Choroid plexus epithelial cell (primary cell): ENCODE measurements at places on chromosomes 2 and 18.

DNA sequence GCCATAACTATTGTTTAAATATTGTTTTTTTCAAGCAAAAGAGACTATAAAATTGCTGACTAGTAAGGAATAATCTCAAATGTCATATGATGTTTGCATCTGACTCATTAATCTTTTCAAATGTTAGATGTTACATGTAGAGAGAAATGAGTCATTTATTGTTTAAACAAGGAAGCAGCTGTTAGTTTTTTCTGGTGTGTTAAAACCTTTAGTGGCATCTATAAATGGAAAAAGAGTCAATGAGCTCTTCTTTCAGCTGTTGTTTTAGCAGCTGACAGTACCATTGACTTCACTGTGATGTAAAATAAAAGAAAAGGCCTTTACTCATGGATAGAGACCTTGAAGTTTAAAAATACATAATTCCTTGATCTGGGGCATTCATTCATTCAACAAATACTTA, 1.8 kb upstream of the KLHL41 start:
- DNase-seq = peak; percentile 84

GRCh38 chr2:121202541-121203310, 82.3 kb downstream of the TFCP2L1 start:
- DNase-seq = no peak

GRCh38 chr2:1960761-1961160, 216.4 kb upstream of the PXDN start:
- DNase-seq = no peak

- DNase-seq = peak; percentile 99
Measured at GRCh38 chr2:241355983-241356870, at the start of gene FARP2. Gene FARP2, plus strand, starts transcription at chr2:241356285. Its CDS starts 16,823 bp downstream, at chr2:241373108.

DNA sequence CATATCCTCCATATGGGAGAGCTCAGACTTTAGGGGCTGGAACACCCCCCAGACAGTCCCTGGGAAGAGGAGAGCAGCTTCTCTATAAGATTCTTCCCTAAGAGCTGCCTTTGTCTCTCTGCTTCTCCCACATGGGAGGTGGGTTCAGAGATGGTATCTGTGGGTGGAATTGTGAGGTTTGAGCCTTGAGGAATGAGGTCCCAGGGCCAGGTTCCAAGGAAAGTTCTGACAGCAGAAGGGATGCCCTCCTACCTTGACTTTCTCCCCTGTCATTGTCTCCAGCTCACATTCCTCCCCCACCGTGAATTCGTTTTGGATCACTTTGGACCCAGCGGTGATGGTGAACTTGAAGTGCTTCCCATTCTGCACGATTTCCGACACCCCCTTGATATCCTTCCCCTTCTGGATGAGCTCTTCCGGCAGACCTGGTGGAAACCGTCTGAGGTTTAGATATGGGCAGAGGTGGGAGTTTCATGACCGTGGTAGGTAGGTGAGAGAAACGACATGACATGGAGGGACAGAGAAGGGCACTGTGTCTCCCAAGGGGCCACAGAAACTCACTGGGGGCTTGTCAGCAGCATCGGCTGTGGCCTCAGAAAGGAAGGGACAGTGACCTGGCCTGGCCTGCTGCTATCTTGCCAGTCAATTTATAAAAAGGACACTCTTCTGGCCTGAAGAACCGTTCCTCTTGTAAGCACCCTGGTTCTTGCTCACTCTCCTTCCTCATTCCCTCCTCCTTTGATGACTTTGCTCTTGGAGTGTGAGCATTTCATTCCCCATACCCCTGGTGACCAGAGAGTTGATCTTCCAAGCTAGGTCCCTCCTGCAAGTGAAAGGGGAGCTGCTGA, 1.7 kb downstream of the FABP1 start:
- no peak for DNase-seq

GRCh38 chr2:184256611-184257010, 341.7 kb upstream of the ZNF804A start:
- DNase-seq = no peak

GRCh38 chr18:519019-519879, 18.7 kb upstream of the COLEC12 start:
- DNase-seq = peak; percentile 71

- DNase-seq = peak; percentile 30
Measured at GRCh38 chr18:56576826-56577573, 61.4 kb downstream of the TXNL1 start.

DNA sequence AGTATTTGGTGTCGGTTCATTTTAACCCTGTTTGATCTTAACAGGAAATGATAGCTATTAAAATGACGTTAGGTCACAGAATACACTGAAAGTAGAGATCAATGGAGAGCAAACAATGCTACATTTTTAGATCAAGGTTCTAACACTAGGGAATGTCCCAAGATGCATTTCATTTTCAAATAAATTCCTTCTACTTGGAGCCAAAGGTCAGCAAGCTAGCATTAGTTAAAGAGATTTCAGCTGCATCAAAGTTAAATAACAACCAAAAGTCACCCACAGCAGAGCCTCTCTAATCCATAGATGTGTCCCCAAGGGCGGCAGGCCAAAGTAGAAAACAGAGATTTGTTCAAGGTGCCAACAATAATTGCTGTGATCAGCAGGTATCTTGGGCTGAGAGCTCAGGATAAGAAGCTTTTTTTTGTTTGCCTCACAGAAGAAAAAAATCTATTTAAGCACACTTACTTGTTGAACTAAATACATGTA, 1233.6 kb upstream of the TMEFF2 start:
- DNase-seq = no peak

DNA sequence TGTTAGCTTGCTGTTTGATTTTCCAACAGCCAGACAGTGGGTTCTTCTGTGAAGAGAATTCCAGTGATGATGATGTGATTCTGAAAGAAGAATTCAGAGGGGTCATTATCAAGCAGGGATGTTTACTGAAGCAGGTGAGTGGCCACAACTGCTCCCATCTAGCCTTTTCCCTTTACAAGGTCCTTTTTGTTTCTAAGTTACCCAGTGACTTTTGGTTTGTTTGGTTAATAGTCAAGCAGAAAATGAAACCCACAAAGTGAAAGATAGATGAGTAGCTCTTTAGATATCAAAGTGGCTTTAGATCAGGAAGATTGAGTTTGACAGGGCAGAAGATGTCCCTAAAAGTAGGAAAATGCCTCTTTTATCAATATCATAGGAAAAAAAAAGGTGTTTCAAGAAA, 23.3 kb downstream of the PLEK start:
- DNase-seq = no peak

DNA sequence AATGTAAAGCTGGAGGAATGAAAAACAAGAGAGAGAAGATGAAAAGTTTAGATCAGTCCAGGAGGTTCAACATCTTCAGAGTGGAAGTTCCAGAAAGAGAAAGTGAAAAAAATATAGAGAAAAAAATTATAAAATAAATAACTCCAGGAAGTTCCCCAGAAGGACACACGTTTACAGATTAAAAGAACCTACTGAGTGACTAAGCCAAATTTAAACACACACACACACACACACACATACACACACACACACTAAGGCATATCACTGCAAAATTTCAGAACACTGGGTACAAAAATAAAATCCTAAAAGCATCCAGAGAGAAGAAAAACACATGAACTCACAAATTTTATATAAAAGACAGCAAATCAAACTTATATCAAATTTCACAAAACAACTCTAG, 85.9 kb upstream of the PMAIP1 start:
- DNase-seq = peak; percentile 38

- peak; percentile 93 for DNase-seq
Measured at GRCh38 chr18:77207540-77207939, 42.1 kb upstream of the GALR1 start.

DNA sequence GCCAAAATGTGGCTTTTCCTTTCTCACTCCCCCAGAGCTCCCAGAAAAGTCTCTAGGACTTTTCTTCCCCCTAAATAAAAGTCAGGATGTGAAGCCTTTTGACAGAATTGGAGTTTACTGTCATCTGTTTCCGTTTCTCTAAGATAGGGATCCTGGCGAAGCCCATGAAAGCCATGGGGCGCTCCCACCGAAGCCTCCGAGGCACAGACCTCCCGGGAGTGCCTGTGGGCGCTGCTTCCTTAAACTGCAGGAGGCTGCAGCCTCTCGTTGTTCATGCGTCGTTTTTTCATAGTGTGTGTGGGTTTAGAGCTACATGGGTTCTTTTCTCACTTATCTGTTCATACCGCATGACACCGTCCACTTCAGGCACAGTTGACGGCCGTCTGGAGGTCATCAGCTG, 56.8 kb downstream of the ASAP2 start:
- peak; percentile 56 for DNase-seq

DNA sequence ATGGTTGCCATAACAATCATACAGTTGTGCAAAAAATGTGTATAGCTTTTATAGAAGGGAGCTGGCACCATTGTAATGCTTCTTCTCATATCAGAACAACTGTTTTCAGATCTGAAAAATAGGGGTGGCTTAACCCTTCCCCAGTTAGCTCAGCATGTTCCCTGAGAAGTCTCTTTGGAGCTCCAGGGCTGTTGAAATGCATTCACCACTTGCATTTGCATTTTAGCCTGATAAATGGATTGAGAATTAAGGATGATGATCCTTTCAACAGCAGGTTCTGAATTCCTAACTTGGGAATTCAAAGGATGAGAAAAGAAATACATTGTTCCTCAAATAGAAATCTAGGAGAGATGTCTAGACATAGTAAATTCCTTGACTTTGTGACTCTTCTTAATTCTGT, 181.7 kb upstream of the ALPP start:
- DNase-seq = no peak

DNA sequence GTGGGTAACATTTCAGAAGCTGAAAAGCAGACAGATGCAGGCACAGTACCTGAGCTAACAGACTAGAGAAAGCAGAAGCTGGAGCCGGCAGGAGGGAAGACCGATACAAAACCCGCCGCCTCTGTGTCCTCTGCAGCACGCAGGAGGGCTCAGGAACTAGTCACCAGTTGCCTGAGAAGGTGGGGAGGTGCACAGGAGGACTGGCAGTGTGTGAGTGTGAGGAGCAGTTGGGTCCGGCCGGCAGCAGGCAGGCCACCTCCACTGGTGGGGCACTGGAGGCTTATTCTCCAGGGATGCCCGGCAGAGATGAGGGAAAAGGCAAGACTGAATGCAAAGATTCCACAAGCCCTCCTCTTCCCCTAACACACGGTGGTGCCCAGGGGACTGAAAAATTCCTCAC, 18.2 kb downstream of the ERCC3 start:
- no peak for DNase-seq

DNA sequence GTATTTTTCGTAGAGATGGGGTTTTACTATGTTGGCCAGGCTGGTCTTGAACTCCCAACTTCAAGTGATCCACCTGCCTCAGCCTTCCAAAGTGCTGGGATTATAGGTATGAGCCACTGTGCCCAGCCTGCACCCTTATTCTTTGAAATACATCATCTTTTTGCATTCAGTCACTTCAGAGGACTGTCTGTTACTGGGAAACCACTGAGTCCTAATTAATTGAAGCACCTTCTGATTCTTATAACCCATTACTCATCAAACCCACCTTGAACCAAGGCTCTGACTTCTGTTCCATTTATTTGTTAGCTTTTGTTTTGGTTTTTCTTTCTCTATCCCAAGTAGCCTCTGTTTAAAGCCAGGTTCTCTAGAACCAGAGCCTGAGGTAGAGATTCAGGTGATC, 49.6 kb downstream of the CPO start:
- DNase-seq = no peak

DNA sequence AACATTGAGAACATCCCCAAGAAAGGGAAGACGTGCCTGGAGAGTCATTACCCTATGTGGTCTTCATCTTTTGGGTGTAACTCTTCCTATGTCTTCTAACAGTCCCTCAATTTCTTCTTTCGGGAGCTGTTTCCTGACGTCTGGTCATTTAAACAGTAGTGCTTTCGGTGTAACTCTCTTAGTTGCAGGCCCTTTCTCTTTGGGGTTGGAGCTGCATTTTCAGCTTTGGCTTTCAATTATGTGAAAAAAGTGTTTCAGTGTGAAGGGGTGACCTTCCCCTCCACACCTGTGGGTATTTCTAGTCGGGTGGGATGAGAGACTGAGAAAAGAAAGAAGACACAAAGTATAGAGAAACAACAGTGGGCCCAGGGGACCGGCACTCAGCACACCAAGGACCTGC, 105.9 kb downstream of the CERS6 start:
- DNase-seq = no peak

DNA sequence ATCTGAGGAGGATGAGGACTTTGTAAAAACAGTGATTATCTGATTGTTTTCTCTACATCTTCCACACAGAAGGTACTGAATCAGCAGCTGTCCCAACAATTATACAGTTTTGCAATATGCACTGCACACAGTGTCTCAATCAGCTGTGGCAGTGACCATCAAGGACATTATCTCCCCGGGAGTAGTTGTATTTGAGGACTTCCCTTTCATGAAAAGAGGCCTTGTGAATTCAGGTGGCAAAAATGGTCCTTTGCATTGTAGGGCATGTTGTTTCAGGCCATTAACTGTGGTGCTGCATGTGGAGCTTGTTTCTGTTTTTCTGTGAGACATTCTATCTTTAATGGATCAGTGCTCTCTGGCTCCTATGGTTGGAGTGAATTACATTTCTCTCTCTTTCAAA, 779.4 kb upstream of the FSHR start:
- DNase-seq = no peak

DNA sequence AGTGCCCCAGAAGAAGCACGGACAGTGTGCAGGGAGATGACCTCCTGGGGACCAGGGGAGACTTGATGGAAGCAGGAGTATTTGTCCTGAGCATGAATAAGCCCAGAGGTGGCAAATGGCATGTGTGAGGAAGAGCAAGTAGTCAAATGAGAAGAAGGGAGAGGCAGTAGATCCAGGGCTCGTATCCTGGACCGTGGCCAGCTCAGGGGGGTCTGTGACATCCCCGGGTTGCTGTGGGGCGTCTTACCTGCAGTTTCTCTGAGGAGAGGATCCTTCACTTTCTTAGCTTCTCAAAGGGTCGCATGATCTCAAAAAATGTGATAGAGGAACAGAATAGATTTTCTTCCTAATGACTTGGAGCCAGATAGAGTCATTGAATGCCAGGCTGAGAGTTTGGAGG, 57.0 kb upstream of the FOSL2 start:
- DNase-seq = no peak

DNA sequence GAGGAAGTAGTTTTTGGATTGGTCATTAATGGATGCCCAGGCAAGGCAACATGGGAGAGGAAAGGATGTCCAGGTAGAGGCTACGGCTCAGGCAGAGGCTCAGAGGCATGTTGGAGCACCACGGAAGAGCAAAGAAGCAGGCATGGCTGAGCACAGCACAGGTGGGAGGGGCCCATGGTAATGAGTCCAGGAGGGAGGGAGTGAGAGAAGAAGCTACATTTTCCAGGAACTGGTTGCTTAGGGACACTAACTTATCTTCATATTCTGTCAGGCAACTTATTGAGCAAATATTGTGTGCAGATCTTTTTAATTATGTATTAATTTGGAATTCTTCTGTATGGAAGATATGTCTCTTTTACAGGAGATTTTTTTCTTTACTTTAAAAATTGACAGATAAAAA, 42.2 kb downstream of the ARHGEF4 start:
- DNase-seq = no peak

GRCh38 chr2:141455877-141456276, 674.9 kb downstream of the LRP1B start:
- no peak for DNase-seq

GRCh38 chr18:66727991-66728390, 124.1 kb upstream of the CDH19 start:
- DNase-seq = peak; percentile 0

- DNase-seq = no peak
Measured at GRCh38 chr2:10289352-10289751, 13.4 kb upstream of the HPCAL1 start.
